ENCODE measurements at places on chromosomes 3 and 15. TPM values are rescaled to one million over a fixed set of nuclear protein-coding genes. Genes with fewer than 3 reads are reported as not detected.

- no peak for DNase-seq
These were observed 39.1 kb upstream of the PHLDB2 start for GRCh38 chr3:111819927-111820326.

GRCh38 chr15:41943543-41944312 lies 28.6 kb downstream of the EHD4 start:
- no peak for DNase-seq

Gene ABHD6
- 12.2 TPM for total RNA-seq

Gene SPPL2A
- total RNA-seq = 74.4 TPM

- no peak for DNase-seq
These were observed 136.6 kb upstream of the RARB start for GRCh38 chr3:25291481-25291905.

Gene OSTN
- not detected for total RNA-seq

Data from stomach (tissue), 19 donors.